ENCODE measurements at places on chromosomes 4 and X.

- DNase-seq, result no peak
Measured at GRCh38 chr4:21097026-21097425, 396.8 kb downstream of the PACRGL start.

GRCh38 chrX:150772150-150772970, 79.2 kb downstream of the MTMR1 start:
- peak; percentile 39 for DNase-seq

DNA sequence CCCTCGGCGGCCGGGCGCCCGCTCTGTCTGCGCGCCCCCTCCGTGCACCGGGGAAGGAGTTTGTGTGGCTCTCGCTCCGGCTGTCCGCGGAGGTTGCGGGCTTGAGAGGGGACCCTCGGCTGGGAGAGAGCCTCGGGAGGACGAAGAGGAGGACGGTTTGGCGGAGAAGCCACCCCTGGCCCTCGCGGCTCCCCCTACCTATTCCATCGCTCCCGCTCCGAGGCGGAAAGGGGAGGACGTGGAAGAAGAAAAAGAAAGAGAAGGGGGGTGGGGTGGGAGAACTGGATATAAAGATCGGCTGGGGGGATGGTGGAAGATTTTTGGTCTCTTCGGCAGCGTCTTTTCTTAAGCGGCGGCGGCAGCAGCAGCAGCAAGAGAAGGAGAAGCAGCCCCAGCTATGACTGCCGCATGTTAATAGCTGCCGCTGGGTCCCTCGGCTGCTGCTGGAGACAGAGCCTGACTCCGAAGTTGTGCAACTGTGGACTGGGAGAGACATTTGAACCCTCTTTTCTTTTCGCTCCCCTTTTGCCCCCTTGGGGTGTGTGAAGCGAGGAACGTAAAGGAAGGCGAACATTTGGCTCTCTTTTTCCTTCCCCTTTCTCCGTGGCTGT, 895 bp downstream of the ADGRL3 start:
- no peak for DNase-seq

DNA sequence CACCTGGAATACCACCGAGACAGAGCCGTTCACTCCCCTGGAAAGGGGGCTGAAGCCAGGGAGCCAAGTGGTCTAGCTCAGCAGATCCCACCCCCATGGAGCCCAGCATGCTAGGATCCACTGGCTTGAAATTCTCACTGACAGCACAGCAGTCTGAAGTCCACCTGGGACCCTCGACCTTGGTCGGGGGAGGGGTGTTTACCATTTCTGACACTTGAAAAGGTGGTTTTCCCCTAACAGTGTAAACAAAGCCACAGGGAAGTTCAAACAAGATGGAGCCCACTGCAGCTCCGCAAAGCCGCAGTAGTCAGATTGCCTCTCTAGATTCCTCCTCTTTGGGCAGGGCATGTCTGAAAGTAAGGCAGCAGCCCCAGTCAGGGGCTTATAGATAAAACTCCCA, 243.2 kb downstream of the RASL11B start:
- no peak for DNase-seq

- DNase-seq, result no peak
Measured at GRCh38 chrX:151825007-151825406, 87.7 kb upstream of the MAGEA4 start.

GRCh38 chr4:82423245-82424054, 6.8 kb downstream of the HNRNPDL start:
- DNase-seq, result no peak

- DNase-seq, result no peak
Measured at GRCh38 chrX:105565856-105566255, 256.5 kb upstream of the NRK start.

DNA sequence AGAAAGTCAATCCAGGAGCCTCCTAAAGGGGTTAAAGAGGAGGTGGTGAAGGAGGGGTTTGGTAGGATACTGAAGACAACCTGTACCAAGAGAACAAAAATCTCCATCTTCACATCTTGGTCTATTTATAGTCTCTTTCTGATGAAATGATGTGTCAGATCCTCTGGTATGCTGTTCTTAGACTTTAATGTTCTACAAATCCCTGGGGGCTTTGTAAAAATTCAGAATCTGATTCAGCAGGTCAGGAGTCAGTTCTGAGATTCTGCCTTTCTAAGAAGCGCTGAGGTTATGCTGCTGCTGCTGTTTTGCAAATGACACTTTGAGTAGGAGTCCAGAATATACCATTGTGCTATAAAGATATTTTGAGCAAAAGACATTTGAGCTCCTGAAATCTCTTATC, 172.9 kb upstream of the GLRA2 start:
- no peak for DNase-seq

- no peak for DNase-seq
Measured at GRCh38 chr4:80931631-80932081, 98.9 kb upstream of the BMP3 start.

DNA sequence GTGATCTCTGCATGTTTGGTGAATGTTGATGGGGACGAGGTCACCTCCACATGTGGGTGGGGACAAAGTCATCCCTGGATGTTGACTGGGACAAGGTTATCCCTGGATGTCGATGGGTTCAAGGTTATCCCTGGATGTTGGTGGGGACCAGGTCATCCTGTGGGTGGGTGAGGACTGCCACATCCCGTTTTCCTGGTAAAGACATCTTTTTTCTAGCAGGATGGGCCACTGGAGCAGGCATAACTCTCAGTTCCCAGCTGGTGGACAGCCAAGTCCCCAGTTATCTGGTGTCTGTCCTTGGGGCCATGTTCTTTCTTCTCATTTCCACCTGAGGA, 28.3 kb upstream of the PLCXD1 start:
- no peak for DNase-seq

DNA sequence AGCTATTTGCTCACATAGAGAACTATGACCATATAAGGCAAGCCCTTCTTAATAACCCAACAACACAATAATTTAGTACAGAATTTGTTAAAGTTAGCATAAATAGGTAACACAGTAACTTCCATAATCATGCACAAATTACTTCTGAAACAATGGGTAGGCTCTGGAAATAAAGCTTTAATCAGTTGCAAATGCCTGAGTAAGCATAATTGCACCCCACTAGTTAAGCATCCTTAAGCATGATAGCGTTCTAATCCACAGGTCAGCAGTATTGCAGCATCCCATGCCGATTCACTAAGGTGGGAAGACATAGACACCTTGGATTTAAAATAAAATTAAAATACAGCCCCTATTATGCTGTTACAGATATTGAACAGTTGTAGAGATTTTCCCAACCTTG, 161.7 kb downstream of the DHX15 start:
- DNase-seq, result no peak

DNA sequence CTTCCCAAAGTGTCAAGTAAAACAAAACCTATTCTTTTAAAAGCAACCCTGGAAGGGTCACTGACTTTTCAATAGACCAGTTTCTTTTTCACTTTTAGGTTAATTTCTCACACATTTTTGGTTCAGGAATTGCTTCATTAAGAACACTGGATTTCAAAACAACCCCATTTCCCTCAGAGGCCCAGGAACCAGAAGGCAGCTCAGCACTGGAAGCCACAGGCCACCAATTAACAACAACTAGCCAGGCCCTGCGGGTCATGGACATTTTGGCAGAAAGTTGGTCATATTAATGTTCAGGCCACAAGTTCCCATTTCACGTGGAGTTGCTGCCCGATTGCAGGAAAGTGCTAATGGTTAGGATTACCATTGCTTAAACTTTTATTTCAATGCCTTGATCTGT, 39.8 kb downstream of the HAND2 start:
- no peak for DNase-seq

DNA sequence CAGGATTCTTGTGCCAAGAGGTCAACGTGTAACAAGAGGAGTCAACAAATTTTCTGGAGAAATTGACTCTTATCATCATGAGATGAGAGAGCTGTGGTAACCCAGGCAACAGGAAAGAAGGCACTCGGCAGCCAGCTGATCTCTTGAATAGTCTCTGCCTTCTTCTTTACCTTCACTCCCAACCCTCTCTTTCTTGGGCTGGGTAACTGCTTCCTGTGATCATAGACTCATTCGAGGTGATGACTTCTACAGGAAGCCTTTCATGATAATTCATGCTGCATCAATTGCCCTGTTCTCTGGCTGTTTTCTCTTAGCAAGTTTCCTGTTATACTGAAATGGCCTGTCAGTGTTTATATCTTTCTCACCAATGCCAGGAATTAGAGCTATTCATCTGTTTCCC, 70.8 kb upstream of the FSTL5 start:
- DNase-seq, result no peak

GRCh38 chrX:130793975-130794374, 109.0 kb downstream of the ENOX2 start:
- DNase-seq, result no peak

DNA sequence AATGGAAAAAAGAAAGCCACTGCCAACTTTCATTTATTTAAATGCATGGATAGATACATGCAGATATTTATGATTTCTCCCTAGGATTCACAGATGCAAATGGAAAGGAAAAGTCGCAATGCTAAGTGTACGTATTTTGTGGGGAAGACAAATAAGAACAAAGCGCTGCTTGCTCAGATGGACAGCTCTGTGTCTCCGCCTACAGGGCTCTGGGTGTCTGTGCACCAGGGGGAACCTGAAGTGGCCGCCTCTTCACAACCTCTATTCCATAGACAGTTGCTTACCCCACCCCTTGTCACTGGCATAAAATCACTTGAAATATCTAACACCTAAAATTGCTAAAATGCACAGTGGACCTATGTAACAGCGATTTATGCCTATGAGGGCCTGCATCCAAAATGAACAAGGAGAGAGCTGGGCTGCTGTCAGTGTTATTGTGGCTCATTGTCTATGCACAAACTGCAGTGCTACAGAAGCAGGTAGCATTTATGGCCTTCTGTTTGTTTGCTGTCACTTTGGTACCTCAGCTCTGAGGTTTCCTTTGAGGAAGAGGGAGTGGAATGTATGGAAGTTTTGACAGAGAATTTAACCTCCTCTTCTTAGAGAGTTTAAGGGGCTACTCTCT, 58.6 kb upstream of the PAGE1 start:
- peak; percentile 17 for DNase-seq

DNA sequence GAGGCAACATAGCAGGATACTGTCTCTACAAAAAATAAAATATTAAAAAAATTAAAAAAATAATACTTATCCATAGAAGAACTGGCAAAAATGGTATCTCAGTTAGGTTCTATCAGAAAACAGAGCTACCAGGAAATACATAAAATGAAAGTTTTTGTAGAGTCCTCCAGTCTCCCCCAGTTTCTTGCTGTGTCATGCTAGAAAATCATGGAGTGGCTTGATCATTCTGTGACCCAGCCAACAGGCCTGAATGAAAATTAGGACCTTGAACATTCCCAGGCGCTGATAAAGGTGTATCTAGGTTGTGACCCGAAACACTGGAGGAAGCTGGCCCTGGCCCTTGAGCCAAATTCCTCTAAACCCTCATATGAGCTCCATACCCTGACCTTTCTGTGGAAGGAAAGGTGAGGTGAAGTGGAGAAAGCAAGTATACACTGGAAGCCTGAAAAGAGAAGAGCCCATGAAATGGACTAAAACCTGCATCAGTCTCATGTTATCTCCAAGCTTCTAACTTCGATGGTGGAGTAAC, 652 bp downstream of the SMIM9 start:
- DNase-seq, result no peak

GRCh38 chr4:86060341-86060740, 299.5 kb downstream of the MAPK10 start:
- no peak for DNase-seq

GRCh38 chr4:106953036-106953705, 82.9 kb downstream of the DKK2 start:
- DNase-seq, result no peak

GRCh38 chrX:40581336-40581920, 658 bp downstream of the ATP6AP2 start:
- no peak for DNase-seq

DNA sequence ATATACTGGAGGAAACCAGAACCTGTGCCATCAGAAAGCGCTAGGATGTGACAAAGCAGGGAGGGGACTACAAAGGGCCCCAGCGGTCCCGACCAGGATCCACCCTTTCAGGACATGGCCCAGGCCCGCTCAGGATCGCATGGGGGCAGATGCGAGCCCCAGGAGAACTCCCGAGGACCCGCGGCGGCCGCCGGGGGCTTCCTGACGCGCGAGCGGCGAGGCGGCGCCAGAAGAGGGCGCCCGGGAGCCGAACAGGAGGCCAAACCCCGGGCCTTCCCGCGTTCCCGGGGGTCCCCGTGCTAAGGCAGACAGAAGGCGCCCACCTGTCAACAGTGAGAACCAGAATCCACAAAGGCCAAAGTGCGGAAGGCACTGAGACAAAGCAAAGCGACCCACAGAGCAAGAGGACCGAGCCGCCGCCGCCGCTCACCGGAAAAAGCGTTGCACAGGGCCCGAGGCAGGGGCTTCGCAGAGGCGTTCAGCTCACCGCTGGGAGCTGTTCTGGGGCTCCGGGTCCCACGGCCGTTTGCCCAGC, 7.3 kb upstream of the OPN1LW start:
- peak; percentile 66 for DNase-seq

DNA sequence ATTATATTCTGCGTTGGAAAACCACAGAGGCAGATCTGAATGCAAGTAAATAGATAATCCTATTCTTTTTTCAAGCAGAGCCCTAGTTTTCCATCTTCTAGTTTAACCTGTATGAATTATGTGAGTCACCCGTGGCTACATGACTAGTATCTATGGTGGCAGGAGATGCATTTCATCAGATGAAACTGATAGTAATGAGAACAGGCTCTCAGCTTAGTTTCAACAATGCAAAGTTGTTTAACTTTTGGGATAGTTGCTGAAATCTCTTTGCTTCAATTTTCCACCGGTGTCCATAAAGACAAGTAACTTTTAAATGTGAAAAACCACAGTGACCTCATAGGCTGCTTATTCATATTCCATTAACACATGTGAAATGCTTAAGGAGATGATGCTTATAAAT, 1317.4 kb upstream of the TENM3 start:
- no peak for DNase-seq

- DNase-seq, result no peak
Measured at GRCh38 chr4:47752214-47752613, 85.7 kb downstream of the CORIN start.

DNA sequence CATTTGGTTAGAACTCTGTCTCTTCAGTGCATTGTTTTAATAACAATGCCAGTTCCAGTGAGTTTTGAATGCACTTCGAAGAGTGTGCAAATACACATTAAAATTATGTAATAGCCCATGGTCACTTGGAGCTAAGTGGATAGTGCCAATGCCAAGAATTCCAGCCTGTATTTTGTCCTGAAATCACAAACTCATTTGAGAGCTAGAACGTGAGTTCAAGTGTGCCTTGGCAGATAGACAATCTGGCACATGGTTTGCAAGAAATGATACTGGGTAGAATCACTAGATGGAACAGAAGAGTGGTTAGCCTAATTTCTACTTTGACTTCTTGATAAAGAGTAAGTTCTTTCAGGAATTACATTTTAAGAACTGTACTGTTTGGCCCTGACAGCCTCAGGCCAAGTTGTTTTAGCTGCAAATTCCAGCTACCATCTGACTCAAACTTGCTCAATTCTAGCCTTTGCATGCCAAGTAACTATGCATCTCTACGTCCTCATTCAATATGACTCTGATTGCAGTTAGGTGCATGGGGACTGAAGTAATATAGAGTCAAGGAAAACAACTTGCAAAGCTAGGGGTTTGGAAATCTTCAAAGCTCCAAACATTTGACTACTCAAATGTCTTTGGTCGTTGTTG, 131.9 kb upstream of the SMIM31 start:
- no peak for DNase-seq

All from effector memory CD4-positive, alpha-beta T cell (primary cell).